ENCODE measurements at places on chromosomes 6 and 20. TPM values are rescaled to one million over a fixed set of nuclear protein-coding genes. Genes with fewer than 3 reads are reported as not detected.

DNA sequence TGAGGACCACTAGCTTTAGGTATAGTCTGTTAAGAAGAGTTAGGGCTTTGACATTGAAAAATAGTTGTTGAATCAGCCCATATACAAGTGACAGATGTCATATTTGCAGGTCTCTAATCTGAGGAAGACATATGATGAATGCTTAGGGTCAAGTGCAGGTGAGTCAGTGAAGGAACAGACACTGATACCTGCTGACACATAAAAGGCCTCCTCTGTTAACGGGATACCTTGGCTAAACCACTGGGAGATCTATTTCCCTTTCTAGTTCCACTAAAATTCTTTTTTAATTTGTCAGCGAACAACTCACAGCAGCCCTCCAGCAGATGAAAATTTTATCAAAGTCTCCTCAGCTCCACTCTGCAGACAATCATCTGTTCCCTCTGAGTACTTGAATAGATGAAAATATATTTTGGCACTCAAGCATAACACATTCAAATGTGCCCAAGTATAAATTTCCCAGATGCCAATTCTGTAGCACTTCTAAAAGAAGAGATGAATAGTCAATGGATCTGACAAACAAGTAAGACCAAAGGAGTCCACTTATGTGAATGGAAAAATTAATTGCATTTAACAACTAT lies 154.0 kb downstream of the KIF16B start:
- no peak for DNase-seq

- no peak for DNase-seq
These were observed at the start of gene EDN3 for GRCh38 chr20:59300333-59301081. TSS of gene EDN3 (plus strand) at chr20:59300611. CDS start at chr20:59300813, 202 bp downstream.

- no peak for DNase-seq
These were observed 613 bp upstream of the DLL1 start for GRCh38 chr6:170291271-170292110.

GRCh38 chr6:115982453-115982852 lies 78.2 kb downstream of the FRK start:
- no peak for DNase-seq

- no peak for DNase-seq
These were observed 36.0 kb downstream of the KIAA1755 start for GRCh38 chr20:38224531-38224930.

DNA sequence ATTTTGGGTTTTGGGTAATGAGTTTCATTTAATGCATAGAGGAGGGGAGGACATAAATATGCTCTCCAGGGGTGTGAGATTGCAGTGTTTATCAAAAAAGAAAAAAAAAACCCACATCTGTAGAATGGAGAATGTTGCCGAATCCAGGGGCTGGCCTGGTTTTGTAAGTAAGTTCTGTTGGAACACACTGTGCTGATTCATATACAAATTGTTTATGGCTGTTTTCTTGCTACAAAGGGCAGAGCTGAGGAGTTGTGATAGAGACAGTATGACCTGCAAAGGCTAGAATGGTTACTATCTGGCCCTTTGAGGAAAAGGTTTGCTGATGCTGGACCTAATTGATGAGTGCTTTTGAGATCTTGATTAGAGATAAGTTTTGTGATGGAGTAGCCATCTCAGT lies 30.4 kb downstream of the SCAF8 start:
- peak; percentile 14 for DNase-seq

DNA sequence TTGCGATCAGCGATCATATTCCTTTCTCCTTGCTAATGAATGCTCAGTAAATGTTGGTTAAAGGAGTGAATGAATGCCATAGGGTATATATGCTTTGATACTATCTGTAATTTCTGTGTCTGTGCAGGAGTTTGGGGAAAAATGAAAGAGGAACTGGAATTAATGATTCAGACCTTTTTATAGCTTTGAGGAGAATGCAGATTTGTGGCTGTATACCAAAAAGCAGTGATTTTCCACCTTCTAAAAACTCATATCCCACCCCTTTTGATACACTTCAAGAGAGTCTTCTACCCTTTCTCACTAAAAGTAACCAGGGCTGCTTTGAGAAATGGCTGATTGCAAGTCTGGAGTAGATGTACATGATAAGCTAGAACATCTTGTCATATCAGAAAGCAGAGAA lies 26.6 kb upstream of the SUMO4 start:
- no peak for DNase-seq

DNA sequence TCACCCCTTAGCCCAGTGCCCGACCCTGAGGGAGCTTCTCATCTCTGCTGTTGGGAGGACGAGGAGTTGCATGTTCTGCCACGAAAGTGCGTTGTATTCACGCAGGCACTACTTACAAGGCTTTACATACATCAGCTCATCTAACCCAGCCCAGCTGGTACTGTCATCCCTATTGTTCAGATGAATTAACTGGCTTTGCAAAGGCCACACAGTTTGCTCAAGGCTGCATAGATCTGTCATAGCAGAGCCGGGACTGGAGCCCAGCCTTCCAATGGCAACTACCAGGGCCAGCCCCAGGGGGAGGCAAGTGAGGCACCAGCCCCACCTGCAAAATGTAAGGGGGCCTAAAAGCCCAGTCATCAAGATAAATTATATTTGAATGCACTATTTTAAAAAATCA lies 257.6 kb downstream of the NFATC2 start:
- DNase-seq, result no peak

DNA sequence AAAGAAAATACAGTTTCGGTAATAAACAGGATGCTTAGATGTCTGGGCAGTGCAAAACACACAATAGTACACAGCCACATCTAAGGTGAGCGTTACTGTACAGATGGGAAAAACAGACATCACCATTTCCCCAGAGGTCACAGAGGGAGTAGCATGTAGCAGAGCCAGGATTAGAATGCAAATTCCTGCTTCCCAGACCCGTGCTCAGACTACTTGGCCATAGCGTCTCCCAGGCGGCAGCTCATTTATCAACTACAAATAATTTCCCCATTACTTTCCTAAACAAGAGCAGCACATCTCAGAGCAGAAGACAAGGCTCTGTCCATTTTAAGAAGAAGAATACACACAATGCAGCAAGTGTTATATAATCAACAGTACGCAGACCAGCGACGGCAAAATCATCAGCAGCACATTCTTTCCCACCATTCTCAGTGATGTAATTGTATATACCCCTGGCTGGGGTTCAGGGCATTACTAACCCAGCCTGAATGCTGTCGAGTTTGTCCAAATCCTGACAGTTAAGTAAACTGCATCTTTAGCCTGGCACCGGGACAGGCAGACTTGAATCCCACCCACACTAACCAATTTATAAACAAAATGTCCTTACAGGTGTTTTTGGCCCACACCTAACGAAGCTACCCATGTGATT lies 61.9 kb downstream of the CNKSR3 start:
- peak; percentile 93 for DNase-seq

DNA sequence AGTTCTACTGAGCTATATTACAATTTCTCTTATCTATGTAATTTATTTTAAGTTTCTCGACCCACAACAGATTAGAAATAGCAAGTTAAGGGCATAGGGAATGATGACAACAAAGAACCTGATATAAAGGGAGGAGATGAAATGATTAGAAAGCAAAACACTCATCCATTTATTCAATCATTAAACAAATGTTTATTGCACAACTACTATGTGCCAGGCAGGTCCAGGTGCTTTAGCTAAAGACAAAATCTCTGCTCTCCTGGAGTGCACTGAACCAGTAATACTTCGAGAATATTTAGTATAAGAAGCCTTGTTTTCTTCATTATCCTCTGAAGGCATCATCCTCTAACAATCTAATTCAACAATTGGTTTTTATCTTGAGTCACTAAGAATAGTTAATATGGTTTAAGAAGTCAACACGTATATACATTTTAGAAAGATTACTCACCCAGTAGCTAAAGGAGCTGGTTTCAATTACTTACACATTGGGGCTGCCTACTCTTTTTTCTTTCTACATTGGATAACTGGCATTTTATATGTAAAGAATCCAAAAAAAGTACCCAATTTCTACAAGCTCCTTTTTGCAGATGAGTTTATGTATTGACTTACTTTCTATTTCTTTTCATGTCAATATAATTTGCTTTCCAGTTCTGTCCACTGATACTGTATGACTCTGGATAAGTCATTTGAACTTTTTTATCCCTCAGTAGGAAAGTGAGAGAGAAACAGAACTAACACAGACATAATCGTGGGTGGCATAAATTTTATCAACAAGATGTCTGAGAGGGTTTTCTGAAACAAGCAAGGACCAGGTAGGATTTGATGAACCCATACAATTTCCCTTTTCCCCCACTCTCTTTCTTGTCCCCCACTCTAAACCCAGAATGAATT lies 312.6 kb downstream of the CLIC5 start:
- DNase-seq, result peak; percentile 81

DNA sequence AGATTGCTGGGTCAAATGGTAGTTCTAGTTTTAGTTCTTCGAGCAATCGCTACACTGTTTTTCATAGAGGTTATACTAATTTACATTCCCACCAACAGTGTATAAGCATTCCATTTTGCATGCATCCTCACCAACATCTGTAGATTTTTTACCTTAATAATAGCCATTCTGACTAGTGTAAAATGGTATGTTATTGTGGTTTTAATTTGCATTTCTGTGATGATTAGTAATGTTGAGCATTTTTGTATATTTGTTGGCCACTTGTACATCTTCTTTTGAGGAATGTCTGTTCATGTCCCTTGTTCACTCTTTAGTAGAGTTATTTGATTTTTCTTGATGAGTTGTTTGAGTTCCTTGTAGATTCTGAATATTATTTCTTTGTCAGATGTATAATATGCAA lies 236.2 kb downstream of the GRM1 start:
- no peak for DNase-seq

GRCh38 chr6:125733516-125734300 lies 15.7 kb upstream of the HEY2 start:
- DNase-seq, result no peak

GRCh38 chr6:138410972-138411880 lies 7.2 kb downstream of the HEBP2 start:
- peak; percentile 83 for DNase-seq

DNA sequence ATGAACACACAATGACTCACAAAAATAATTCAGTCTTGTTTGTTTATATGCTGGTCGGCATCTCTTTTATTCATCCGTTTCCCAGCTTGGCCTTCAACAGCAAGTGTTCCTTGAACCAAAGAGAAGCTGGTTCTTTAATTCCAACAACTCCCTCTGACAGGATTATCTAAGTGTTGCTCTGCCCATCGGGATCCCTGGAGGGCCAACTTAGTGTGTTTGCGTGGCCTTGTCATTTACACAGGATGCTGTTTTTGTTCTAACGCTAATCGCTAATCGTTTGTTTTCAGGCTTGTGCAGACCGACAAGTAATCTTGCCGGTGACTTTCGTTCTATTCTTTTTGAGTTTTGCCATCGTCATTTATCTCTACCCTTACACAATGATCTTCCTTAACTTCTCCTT lies 267.4 kb upstream of the EXOC2 start:
- peak; percentile 6 for DNase-seq

- no peak for DNase-seq
These were observed 37.3 kb downstream of the PYGB start for GRCh38 chr20:25285091-25285647.

DNA sequence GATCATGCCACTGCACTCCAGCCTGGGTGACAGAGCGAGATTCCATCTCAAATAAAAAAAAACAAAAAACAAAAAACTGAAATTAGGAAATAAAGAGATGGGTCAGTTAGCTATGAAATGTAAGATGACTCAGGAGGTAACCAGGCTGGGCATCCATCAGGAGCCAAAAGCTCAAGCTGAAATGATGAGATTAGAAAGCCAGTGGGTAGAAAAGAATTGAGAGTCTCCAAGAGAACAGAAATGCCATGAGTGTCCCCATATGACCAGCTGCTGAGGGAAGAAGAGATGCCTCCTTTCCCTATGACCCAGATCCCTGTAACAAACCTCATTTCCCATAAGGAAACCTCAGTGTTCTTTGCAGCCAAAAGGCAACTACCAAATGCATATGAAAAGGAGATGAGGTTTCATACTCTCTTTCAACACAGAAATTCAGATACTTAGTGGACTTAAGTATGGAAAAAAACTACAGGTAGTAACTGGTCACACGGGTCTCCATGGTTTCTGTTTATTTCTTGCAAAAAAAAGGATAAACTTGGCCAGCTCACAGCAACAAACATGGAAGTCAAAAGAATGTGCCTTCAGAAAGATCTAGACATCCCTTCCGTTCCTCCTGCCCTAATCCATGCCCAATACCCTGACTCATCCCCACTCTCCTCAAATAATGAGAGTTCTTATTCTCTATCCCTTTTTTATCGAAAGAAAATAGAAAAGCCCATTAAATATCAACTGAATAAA lies 8.1 kb downstream of the ARHGAP18 start:
- DNase-seq, result peak; percentile 58

DNA sequence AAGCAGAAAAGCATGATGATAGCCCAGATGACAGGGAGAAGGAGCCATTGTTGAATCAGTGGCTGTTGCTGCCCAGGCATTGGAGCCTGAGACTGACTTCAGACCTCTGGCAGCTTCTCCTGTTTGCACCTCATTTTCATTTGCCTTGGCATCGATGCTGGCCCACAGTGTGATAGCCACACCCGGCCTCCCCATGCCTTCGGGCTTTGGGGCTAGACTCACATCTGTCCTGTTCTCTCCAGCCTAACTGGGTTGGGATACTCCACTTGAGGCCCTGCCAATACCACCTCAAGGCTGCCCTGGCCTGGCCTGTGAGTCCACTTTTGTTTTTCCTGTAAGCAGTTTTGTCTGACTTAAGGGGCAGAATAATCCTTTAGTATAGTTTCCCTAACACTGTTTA lies 140.4 kb downstream of the UST start:
- DNase-seq, result no peak

- no peak for DNase-seq
These were observed 120.1 kb downstream of the CLIC5 start for GRCh38 chr6:45895569-45895968.

- no peak for DNase-seq
These were observed 36.2 kb downstream of the RIOK1 start for GRCh38 chr6:7425808-7426190.

- DNase-seq, result no peak
These were observed 52.4 kb downstream of the TMEM242 start for GRCh38 chr6:157270916-157271315.

The EFCAB8 gene
- total RNA-seq, result not detected

The KLHDC3 gene
- 76.0 TPM for total RNA-seq

The C6orf52 gene
- not detected for total RNA-seq

The IYD gene
- total RNA-seq, result not detected

The RAB44 gene
- not detected for total RNA-seq

The PTK7 gene
- total RNA-seq, result 44.4 TPM

The PKIB gene
- 13.1 TPM for total RNA-seq

The HLA-DOA gene
- not detected for total RNA-seq

The GATA5 gene
- not detected for total RNA-seq

The LPA gene
- total RNA-seq, result not detected

The CST7 gene
- not detected for total RNA-seq

The MYLK2 gene
- 0.18 TPM for total RNA-seq
